CD4-positive, alpha-beta T cell (primary cell): ENCODE measurements at places on chromosomes 1 and 21. TPM values are rescaled to one million over a fixed set of nuclear protein-coding genes. Genes with fewer than 3 reads are reported as not detected.

The TGFB2 gene
- 0.11 TPM for total RNA-seq

The DPM3 gene
- 17.6 TPM for total RNA-seq

The TNNT2 gene
- not detected for total RNA-seq

The UBE4B gene
- total RNA-seq = 28.7 TPM

The SYT2 gene
- total RNA-seq = not detected

The RCSD1 gene
- total RNA-seq = 44.6 TPM

The VHLL gene
- not detected for total RNA-seq

The DMBX1 gene
- not detected for total RNA-seq

The NEGR1 gene
- 0.03 TPM for total RNA-seq

The DRAXIN gene
- total RNA-seq = 0.08 TPM

The KLHDC9 gene
- not detected for total RNA-seq

The POU3F1 gene
- total RNA-seq = 0.27 TPM

The RALGPS2 gene
- total RNA-seq = 8.6 TPM

The IL20 gene
- total RNA-seq = not detected

The SPATA45 gene
- total RNA-seq = not detected

The COL18A1 gene
- 16.0 TPM for total RNA-seq

The LCE3E gene
- not detected for total RNA-seq

The GRHL3 gene
- not detected for total RNA-seq

The KCND3 gene
- total RNA-seq = 0.05 TPM

The S100A11 gene
- total RNA-seq = 23.6 TPM
